Stomach (tissue), 19 donors: ENCODE measurements at places on chromosomes 2 and 18. TPM values are rescaled to one million over a fixed set of nuclear protein-coding genes. Genes with fewer than 3 reads are reported as not detected.
A peak's percentile ranks its signal among the peaks of the same experiment; 100 is the strongest.

GRCh38 chr2:224930990-224931389, 111.3 kb downstream of the DOCK10 start:
- no peak overlapping the region for H3K4me3 ChIP-seq
- H3K4me1 ChIP-seq = peaks cover 50% of the 10 kb centered on the region
- no peaks in the 10 kb centered on the region for H3K36me3 ChIP-seq
- peak overlapping the region; percentile 9 for H3K27ac ChIP-seq

DNA sequence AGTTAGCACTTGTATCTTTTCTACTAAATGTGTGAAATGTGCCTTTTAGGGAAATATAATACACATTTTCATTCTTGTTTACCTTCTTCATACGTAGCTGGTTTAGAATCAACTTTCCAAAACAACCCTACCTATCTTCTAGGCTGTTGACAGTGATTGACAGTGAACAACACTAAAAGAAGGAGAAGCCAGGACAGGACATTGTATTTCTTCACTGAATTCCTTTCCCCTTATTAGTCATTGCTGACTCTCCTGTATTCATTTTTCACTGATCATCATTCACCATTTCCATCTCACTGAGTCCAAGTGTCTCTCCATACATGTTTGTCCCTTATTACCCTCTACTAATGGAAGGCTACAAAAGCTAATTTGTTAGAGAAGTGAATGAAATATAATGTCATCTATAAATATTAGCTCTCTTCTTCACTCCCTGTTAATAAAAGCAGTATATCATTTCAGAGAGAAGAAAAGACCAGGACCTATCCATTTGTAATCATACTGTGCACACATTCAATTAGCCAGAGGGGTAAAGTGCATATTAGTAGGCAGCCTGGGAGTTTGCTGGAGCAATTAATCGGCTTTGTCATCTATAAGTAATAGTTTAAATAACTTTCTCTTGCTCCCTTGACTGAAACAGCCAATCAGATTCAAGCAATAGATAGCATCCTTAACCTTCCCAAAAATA, 192.5 kb upstream of the FOSL2 start:
- no peaks in the 10 kb centered on the region for H3K36me3 ChIP-seq
- no peak overlapping the region for H3K4me3 ChIP-seq
- no peak for DNase-seq
- H3K4me1 ChIP-seq = no peaks in the 10 kb centered on the region
- no peak overlapping the region for H3K27ac ChIP-seq
- H3K27me3 ChIP-seq = no peaks in the 10 kb centered on the region

Gene KIF3C
- polyA plus RNA-seq = 2.4 TPM

DNA sequence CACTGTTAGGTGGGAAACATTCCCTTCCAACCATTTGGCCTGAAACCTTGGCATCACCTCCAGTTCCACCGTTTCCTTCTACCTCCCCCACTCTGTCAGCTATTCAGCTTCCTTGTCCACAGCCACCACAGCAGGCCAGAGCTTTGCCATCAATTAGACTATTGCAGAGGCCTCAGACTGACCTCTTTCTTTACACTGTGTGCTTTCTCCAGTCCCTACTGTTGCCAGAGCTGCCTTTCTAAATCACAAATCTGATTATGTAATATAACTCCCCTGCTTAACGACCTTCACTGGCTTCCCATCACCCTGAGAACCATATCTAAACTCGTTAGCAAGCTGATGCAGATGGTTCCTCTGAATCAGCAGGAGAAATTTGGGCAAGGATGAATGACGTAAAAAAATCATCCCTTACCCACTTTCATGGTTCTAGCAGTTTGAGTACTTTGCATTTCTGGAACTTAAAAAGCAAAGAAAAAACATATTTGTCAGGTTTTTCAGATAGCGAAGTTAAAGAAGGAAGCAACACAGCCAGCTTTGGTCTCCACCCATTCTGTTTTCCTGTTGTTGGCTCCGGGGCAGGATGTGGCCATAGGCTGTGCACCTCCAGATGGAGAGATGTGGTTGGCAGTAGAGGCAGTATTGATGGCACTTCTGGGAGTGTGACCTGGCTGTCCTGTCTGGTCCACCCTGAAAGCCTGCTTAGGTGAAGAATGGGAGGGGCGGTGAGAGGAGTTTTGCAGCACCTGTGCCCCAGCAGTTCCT, 422.1 kb downstream of the PARD3B start:
- H3K36me3 ChIP-seq = no peaks in the 10 kb centered on the region
- H3K4me1 ChIP-seq = no peaks in the 10 kb centered on the region
- H3K4me3 ChIP-seq = no peak overlapping the region
- H3K27me3 ChIP-seq = no peaks in the 10 kb centered on the region
- H3K27ac ChIP-seq = no peak overlapping the region
- no peak for DNase-seq

Gene NEU2
- not detected for polyA plus RNA-seq

- DNase-seq = peak; percentile 17
- peaks cover 13% of the 10 kb centered on the region for H3K27me3 ChIP-seq
- peaks cover 18% of the 10 kb centered on the region for H3K4me1 ChIP-seq
- no peak overlapping the region for H3K27ac ChIP-seq
Observed at GRCh38 chr2:112625474-112626114, 20.1 kb upstream of the SLC20A1 start.

GRCh38 chr2:241599615-241600014, 37.3 kb downstream of the THAP4 start:
- no peaks in the 10 kb centered on the region for H3K4me1 ChIP-seq
- no peak overlapping the region for H3K4me3 ChIP-seq
- DNase-seq = no peak
- H3K36me3 ChIP-seq = peaks cover 100% of the 10 kb centered on the region
- H3K27me3 ChIP-seq = no peaks in the 10 kb centered on the region

DNA sequence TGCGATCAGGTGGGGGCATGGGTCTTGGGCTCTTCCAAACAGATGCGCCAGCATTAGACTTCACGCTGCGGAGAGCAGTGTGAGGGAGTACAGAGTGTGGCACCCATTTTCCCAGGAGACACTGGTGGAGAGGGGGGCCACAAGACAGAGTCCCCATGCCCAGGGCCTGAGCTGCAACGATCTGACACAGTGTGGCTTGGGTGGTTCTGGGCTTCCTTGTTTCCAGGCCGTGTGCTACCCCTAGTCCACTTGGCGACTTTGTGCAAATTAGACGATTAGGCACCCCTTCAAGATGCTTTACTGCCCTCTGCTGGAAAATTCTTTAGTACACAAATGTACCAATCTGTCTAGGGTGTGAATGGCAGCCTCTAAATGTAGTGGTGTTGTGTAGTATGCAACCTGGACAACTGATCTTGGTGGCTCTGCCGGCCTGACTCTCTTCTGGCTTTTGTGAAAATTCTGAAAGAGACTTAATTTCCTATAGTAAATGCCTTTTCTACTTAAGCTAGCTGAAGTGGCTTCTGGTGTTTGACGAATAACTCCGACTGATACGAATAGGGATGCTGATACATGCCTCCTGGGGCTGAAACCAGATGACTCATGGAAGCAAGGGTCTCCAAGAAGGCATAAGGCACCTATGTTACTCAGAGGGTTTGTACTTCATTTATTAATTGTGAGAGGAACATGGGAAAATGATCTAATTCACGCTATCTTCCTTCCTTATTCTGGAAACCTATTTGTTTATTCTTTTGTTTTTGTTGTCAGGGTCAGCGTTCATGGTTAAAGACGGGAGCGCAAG, 92.3 kb upstream of the SMAD2 start:
- H3K4me1 ChIP-seq = peaks cover 21% of the 10 kb centered on the region
- H3K27ac ChIP-seq = no peak overlapping the region
- DNase-seq = no peak
- H3K27me3 ChIP-seq = no peaks in the 10 kb centered on the region
- H3K4me3 ChIP-seq = no peak overlapping the region

DNA sequence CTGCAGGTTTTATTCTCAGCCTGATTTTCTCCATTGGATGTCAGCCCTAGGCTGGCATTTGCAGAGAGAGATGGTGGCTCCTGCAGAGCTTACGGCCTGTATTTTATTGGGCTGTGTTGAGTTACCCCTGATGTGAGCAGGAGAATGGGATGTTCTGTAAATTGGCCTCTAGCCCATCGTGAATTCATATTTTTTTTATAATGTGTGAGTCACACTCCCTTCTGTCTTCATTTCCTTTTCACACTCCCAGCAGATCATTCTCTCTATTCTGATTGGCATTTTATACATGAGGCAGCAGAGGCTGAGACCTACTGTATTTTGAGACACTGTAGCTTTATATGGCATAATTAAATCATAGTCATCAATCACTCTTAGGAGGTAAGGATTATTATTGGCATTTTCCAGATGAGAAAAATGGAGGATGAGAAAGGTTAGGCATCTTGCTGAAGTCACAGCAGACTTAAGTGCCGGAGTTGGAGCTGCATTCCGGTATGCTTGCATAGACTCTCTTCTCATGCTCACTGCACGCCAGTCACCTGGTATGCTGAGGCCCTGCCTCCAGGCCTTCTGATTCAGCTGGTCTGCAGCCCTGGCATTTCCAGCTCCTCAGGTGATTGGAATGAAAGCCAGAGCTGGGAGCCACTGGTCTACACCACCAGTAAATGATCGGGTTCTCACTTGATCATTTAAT, 142.4 kb downstream of the NEDD4L start:
- no peaks in the 10 kb centered on the region for H3K27me3 ChIP-seq
- H3K27ac ChIP-seq = peak overlapping the region; percentile 30
- peak; percentile 65 for DNase-seq
- no peaks in the 10 kb centered on the region for H3K36me3 ChIP-seq
- peaks cover 15% of the 10 kb centered on the region for H3K4me1 ChIP-seq

DNA sequence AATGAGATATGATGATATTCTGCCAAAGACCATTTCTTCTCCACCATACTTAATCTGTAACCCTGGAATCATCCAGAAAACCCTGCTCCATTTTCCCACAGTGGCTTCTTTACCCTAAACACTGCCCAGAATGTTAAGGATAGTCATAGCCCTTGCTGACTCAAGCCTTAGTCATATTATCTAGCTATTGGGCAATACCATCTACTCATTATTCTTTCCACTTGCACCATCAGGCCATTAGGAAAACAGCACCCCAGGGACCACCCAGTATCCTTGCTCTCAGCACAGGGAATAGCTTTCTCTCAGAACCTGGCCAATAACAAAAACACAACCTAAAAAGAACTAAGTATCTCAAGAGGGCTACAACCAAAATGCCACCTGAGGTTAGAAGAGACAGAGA, 445.7 kb upstream of the SLC14A2 start:
- DNase-seq = no peak
- H3K27me3 ChIP-seq = no peaks in the 10 kb centered on the region
- no peak overlapping the region for H3K4me3 ChIP-seq
- H3K36me3 ChIP-seq = no peaks in the 10 kb centered on the region
- peaks cover 33% of the 10 kb centered on the region for H3K4me1 ChIP-seq
- peak overlapping the region; percentile 24 for H3K27ac ChIP-seq

DNA sequence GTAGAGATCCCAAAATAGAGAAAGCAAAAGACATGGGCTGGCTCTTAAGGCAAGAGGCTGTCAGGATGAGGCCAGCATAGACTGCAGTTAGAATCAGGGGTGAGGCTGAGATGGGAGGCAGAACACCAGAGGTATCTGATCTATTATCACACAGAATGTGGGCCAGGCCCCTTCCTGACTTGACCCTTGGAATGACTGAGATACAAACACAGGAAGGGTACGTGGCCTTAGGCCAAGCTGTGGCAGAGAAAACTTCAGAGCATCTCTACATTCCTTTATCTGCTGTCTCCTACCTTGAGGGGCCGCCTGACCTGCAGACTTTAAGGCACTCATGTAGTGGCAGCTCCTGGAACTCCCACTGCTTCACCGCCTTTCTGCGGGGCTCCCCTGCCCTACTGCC, 28.4 kb downstream of the TMEM17 start:
- no peak for DNase-seq
- no peaks in the 10 kb centered on the region for H3K27me3 ChIP-seq
- H3K4me1 ChIP-seq = peaks cover 7% of the 10 kb centered on the region

- no peaks in the 10 kb centered on the region for H3K36me3 ChIP-seq
- H3K4me1 ChIP-seq = no peaks in the 10 kb centered on the region
- H3K27me3 ChIP-seq = no peaks in the 10 kb centered on the region
- H3K4me3 ChIP-seq = no peak overlapping the region
- no peak for DNase-seq
Observed at GRCh38 chr18:51120809-51121596, 76.5 kb downstream of the MEX3C start.

- H3K4me1 ChIP-seq = no peaks in the 10 kb centered on the region
- no peaks in the 10 kb centered on the region for H3K36me3 ChIP-seq
- no peaks in the 10 kb centered on the region for H3K27me3 ChIP-seq
- H3K4me3 ChIP-seq = no peak overlapping the region
- no peak for DNase-seq
Observed at GRCh38 chr2:141534666-141535362, 596.0 kb downstream of the LRP1B start.

DNA sequence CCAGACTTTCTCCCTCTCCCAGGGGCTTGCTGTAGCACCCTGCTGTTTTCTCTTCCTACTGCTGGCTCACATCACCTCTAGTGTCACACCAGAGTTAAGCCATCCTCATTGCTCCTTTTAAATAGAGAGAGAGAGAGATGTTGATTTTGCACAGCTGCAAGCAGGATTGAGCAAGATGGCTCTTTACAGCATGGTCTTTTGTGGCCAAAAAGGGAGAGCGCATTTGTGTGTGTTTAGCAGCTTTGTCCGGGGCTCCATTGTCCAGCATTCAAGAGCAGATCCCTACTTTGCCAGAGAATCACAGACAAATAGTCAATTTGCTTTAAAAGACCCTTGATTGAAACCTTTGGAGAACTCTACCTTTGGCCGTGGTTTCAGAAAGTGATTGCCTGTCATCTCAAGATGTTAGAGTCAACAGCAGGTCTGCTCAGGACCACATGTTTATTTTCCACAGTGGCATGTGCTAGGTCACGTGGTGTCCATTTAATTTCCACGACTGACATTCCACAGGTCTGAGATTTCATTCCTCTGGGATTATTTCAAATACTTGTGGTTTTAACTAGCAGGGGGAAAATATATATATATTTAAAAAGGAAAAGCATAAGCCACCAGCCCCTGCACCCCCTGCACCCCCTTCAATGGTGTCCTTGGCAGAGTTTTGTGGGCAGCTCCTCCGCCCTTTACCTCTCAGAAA, 359.9 kb upstream of the SLC14A2 start:
- H3K36me3 ChIP-seq = no peaks in the 10 kb centered on the region
- peaks cover 26% of the 10 kb centered on the region for H3K4me1 ChIP-seq
- H3K27me3 ChIP-seq = no peaks in the 10 kb centered on the region
- DNase-seq = no peak
- peak overlapping the region; percentile 72 for H3K27ac ChIP-seq

Gene SERPINB13
- not detected for polyA plus RNA-seq

GRCh38 chr2:238157506-238158017, 1.2 kb upstream of the ERFE start:
- H3K27ac ChIP-seq = no peak overlapping the region
- H3K27me3 ChIP-seq = peaks cover 25% of the 10 kb centered on the region
- H3K4me1 ChIP-seq = peaks cover 22% of the 10 kb centered on the region
- H3K36me3 ChIP-seq = no peaks in the 10 kb centered on the region
- H3K4me3 ChIP-seq = no peak overlapping the region
- DNase-seq = no peak

- no peak overlapping the region for H3K27ac ChIP-seq
- H3K4me1 ChIP-seq = peaks cover 45% of the 10 kb centered on the region
- H3K27me3 ChIP-seq = no peaks in the 10 kb centered on the region
- DNase-seq = no peak
Observed at GRCh38 chr2:159042115-159042850, 73.8 kb downstream of the TANC1 start.

GRCh38 chr18:26791676-26792075, 73.8 kb downstream of the AQP4 start:
- DNase-seq = no peak
- no peak overlapping the region for H3K27ac ChIP-seq
- H3K27me3 ChIP-seq = no peaks in the 10 kb centered on the region
- H3K4me1 ChIP-seq = no peaks in the 10 kb centered on the region
